ENCODE measurements at places on chromosomes 12 and 14.

DNA sequence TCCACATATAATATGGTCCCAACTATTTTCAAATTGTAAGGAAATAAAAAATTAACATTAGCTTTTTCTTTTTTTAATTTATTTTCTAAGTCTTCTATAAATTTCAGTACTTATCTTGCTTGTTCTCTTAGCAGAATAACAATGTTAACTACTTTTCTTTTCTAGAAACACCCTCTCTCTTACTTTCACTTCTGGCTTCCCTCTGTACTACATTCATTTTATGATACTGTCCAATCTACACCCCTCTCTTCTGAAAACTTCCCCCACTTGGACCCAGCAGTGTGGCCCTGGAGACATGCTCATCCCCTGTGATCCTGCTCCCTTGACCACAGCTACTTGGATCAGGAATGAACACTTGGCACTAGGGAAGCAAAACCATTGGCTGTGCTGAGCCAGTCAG is 15.7 kb downstream of the SGPP1 start:
- no peak for DNase-seq

DNA sequence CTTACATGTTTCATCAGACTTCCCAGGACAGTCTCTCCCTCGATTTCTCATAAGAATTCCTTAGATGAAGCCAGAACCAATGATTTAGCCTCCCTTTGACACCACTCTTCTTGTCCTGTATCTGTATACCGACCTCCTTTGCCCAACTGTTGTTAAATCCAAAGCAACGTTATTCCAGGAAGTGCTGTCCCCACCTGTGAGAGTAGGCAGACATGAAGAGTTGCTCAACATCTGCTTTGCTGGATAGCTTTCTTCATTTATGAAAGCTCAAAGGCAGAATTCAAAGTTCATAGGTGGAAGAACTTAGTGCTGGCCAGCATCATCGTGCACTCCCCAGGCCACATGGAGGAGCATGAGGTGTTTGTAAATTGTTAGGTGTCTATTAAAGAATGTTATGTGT is 55.6 kb downstream of the GTF2A1 start:
- DNase-seq, result no peak

DNA sequence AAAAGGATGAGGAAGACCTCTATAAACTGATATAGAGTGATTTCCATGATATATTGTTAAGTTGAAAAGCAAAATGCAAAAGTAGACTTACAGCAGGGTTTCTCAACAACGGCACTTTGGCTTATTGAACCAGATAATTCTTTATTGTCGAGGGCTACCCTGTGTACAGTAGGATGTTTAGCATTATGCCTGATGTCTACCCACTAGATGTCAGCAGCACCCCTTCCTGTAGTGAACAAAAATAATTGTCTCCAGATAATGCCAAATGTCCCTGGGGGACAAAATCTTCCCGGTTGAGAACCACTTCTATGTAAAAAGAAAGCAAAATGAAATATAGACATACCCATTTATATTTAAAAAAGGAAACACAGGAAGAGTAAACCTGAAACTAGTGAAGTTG is 32.4 kb downstream of the ABCD2 start:
- DNase-seq, result no peak

DNA sequence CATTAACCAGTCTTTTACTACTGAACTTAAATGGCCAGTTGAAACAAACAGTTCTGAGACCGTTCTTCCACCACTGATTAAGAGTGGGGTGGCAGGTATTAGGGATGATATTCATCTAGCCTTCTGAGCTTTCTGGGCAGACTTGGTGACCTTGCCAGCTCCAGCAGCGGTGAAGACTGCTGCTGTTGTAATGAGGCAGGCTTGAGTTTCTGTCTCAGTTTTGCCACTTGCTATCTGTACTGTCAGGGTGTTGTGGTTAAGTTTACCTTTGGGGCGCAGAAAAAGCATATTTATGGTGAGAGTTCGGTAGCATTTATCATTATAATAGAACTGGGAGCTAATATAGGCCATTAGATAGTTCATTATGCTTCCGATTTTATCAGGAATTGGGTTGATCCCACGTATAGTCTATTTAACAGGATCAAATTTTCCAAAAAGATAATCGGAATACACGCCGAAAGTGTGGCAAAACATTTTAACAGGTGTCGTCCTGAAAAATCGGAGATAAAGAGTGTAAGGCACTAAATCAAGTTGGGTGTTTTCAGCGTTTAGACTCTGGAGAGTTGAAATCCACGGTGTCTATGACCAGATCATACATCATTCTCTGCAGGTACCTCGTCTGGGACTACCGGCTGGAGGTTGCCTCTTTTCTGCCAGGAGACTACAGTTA is 688 bp upstream of the NECAP1 start:
- DNase-seq, result no peak

GRCh38 chr12:5777451-5777850 is 167.6 kb downstream of the ANO2 start:
- DNase-seq, result peak; percentile 84

DNA sequence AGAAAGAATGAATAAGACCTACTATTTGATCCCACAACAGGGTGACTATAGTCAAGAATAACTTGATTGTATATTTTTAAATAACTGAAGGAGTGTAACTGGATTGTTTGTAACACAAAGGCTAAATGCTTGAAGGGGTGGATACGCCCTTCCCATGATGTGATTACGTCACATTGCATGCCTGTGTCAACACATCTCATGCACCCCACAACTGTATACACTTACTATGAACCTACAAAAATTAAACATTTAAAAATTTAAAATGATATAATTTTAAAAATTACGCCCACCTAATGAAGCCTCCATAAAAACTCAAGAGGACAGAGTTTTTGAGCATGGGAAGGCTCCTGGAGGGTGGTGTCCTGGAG is 94.5 kb downstream of the SCARB1 start:
- no peak for DNase-seq

GRCh38 chr12:71870416-71870815 is 30.9 kb downstream of the TBC1D15 start:
- no peak for DNase-seq

GRCh38 chr14:55427439-55427838 is 13.0 kb downstream of the TBPL2 start:
- DNase-seq, result no peak

DNA sequence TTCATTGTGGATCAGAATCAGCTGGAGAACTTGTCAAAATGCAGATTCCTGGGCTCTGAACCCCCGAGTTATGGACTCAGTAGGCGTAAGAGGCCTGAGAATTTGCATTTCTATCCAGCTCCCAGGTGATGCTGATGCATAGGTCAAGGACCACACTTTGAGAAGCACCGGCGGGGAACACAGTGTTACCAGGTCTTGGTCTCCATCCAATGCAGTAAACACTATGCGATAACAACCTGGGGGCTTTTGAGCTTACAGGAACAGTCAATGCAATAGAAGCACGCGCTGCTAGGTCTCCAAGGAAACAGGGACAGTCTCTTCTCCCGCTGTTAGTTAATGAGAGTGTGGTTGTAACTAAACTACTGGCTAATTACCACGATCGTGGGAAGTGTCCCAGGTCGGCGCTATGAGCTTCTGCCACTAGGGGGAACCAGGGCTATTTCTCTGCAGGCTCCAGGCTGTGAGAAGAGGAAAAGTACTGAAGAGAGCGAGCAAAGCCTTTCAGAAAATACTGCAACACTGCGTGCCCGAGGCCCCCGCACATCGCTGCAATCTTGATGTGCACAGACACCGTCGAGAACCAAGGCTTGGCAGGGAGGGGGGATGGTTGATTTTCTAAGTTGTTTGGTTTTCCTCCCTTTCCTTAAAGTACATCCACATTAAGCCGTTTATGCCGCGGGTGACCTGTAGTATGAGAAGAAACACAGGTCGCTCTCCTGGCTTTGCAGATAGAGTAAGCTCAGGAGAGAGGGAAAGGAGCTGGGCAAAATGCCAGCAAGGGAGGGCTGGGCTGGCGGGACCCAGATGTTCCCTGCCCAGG is 52.0 kb upstream of the KCNA1 start:
- DNase-seq, result no peak

DNA sequence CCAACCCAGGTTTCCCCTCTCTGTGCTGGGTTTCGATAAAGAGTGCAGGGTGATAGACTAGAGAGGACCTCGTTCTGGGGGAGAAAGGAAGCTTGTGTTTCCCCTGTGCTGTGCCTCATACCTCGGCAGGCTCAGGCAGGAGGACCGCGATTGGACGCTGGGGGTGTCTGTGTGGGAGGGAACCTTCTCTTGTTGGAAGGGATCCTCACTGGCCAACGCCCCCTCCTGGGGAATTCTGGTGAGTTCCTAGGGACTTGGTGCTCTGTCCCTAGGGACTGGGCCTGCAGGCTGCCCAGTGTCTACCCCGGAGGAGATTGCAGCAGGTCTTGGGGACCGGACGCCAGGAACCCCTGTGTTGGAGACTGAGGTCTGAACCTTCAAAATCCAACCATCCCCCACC is 157.4 kb upstream of the PRMT8 start:
- no peak for DNase-seq

DNA sequence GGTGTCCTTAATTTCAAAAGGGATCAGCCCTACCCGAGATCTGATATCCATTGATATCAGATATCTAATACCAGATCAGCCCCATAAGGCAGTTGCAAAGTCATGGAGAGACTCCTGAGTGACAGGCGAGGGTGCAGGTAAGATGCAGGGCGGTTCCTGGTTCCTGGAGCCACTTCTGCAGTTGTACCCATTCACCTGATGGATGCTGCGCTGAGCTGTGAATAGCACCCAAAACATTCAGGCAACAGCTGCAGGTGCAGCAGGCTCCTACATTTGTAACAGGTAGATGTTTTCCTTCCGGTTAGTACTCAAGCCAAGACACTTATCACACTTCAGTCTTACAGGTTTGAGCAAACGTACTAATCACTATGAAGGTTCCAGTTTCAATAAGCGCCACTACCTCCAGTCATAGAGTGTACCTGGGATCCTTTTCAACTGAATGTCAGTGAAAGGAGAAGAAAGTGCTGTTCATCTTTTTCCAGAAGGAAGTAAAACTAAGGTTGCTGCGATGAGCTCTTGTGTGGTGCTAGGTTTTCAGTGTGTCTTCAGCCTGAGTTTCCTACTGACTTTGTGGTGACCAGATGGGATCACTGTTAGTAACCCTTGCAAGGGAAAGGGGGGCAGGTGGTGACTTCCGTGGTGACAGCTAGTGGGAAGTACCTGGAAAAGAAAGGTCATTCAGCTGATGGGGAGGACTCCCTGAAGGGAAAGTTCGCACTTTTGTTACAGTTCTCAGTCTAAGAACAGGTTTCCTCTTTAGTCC is 1.9 kb downstream of the ATP6V0A2 start:
- no peak for DNase-seq

DNA sequence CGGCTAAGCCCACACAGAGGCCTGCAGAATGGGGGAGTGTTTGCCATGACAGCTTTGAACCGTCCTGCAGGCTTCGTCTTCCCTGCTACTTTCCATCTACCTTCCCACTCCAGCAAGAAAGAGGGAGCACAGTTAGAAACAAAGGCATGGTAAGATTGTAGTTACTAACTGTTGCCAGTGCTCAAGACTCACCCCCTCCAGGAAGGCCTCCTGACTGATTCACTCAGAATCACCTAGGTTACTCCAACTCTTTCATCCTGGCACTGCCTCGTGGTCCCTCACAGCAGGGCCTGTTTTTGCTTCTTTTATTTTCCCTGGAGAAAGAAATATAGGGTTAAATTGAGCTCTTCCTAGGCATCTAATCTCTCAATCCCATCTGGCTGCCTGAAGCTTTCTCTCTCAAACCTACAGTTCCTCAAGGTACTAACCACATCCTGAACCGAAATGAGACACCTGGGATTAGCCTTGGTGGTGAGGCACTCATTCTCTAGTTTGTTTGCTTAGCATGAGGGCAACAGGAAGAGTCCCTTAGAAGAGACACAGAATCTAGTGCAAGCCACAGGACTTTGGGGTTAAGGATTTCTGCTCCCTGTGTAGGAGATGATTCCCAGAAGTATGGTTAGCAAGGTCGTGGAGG is 7.8 kb downstream of the GALNT6 start:
- DNase-seq, result no peak

GRCh38 chr12:20187456-20187855 is 180.9 kb upstream of the PDE3A start:
- DNase-seq, result no peak

GRCh38 chr12:5066251-5066650 is 22.6 kb downstream of the KCNA5 start:
- DNase-seq, result no peak

DNA sequence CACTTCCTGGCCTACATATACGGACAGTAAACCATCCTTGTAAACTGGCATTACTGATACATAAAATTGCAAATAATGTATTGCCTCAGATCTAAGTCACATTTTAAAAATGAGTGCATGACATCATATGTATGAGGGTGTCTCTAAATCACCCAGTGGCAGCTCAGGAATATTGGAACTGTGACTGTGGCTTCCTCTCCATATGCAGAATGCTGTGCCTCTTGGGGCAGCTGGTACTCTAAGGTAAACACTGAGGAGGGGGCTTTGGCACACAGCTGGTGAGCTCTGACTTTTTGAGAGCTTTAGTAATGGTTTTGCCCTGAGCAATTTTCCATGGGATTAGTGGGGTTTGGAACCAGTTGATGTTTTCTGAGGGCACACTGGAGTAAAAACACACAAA is 263.7 kb downstream of the BMP4 start:
- DNase-seq, result no peak

GRCh38 chr14:100476012-100476822 is 111.0 kb downstream of the BEGAIN start:
- no peak for DNase-seq

GRCh38 chr12:26936559-26937442 is 980 bp downstream of the INTS13 start:
- no peak for DNase-seq

GRCh38 chr12:68225576-68226476 is at the start of gene IL26:
Gene IL26 (minus strand): TSS chr12:68225810. CDS start chr12:68225756, 54 bp downstream.
- no peak for DNase-seq

DNA sequence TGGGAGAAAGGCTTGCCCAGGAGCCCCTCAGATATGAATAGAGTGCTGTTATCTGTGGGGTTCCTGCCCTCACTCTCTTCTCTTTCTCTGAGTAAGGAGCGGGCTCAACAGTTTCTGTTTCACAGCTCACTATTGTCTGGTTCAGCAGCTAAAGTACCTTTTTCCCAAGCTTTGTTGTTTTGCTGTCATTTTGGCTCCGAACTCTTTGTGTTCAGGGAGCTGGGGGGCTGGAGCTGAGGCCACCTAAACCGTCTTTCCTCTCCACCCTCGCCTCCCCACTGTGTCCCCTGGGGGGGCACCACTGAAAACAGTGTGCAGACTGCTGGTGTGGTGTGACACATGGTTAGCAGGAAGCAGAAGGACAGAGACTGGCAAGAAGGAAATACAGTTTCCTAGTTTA is 51.4 kb downstream of the FBXW8 start:
- DNase-seq, result no peak

- DNase-seq, result no peak
Measured at GRCh38 chr14:93007225-93007997, 84.5 kb downstream of the CHGA start.

DNA sequence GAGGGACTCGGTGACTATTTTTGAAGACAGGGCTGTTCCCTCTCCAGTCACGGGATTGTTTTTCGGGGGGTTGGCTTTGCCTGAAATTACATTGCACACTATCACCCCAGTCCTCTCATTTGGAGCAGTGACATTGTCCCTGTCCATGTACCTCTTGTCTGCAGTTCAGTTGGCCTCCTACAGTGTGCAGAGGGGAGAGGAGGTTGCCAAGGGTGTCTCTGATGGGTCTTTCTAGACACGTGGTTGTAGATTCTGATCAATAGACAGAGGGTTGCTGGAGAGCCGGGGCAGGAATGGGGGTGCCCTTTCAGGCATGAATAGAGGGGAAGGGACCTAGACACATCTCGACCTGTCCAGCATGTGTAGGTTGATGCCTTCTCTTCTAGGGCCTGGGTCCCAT is 1.2 kb downstream of the TMEM120B start:
- no peak for DNase-seq
